ENCODE measurements at places on chromosomes 7 and 10.

- DNase-seq, result no peak
Measured at GRCh38 chr7:159126311-159127260, 18.1 kb downstream of the VIPR2 start.

GRCh38 chr7:46539892-46540483, 618.9 kb upstream of the IGFBP3 start:
- no peak for DNase-seq

DNA sequence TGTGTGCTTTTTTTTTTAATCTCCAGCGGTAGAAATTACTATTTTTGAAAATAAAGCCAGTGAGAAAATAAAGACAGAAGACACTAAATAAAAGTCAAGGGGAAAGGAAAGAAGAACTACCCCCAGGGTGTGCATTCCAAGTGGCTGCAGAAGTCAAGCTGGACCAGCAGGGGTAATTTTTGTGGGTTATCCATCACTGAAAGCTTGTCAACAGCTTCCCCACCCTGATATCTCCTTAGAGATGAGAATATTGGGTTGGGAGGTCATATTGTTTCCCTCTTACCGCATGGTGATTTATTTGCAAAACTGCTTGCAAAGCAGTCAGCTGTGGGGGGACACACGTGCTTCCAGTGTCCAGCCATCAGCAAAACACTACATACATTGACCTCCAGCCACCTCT, 46.4 kb downstream of the FAM107B start:
- DNase-seq, result no peak

DNA sequence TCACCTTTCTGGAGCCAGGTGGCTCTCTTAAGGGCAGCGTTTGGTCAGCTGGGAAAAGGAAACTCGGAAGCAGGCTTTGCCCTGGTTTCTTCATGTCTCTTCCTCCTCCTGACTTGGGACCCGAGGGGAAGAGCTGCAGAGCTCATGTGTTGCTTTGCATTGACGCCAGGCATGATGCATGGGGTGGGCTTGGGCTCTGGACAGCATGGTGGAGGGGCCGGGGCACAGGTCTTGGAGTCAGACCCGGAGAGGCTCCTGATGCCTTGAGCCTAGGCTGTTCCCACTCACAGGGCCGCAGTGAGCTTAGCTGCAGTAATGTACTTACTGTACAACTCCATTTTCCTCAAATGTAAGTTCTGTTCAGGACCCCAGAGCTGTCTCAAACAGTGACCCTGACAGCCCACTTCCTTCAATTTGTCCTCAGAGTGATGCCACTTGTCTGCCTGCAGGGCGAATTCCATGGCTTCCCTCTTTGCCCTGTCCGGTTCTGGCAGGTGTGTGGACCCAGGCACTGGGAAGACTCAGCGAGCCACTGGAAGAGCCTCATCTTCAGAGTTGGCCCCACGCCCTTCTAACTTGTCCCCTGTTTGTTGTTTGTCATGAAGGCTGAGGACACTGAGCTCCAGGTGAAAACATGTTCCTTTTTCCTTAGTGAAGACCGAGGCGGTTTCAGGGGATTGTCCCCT, 50.2 kb downstream of the ZNF467 start:
- no peak for DNase-seq

DNA sequence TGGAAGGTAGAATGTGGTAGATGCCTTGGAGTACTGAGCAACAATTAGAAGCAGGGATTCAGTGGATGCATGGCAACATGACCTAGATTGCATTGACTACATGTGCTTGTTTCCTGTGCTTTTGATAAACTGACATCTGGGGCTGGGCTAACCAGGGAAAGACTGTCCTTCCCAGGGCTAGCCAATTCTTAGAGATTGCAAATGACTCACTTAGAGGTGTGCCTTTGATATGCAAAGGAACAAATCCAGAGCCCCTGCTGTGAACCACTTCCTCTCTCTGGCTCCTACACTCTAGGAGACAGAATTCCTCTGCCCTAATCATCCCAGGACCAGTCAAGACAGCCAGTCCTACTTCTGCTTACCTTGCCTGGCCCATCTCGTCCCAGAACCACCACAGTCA, 651.5 kb downstream of the LRMDA start:
- DNase-seq, result no peak

DNA sequence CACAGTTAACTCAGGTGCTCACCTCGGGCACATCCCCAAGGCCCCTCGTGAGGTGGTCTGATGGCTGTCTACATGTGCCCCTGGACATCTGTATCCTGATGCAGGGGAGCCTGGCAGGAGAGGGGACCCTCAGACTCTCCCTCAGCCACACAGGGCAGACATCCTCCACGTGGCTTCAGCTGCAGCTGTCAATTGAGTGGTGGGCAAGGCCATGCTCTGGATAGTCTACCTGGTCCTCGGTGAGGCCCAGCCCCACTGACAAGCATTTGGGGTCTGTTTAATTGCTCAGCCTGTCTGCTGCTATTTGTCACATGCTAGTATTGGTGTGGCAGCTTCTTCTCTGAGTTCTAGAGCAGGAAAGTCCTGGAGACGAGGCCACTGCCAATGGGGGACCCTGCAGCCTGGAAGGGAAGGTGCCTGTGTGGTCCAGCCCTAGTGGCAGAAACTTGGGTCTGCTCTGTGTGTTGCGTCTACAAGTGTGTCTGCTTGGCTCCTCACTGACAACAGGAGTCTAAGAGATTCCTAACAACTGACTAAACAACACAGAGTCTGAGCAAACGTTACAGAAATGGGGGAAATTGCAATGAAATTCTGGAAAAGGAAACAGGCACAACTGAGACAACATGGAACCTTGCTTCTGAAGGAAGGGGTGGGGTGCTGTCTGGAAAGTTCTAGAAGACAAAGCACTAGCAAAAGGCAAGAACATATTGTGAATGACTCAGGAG, 59.3 kb upstream of the IGFBP3 start:
- no peak for DNase-seq

DNA sequence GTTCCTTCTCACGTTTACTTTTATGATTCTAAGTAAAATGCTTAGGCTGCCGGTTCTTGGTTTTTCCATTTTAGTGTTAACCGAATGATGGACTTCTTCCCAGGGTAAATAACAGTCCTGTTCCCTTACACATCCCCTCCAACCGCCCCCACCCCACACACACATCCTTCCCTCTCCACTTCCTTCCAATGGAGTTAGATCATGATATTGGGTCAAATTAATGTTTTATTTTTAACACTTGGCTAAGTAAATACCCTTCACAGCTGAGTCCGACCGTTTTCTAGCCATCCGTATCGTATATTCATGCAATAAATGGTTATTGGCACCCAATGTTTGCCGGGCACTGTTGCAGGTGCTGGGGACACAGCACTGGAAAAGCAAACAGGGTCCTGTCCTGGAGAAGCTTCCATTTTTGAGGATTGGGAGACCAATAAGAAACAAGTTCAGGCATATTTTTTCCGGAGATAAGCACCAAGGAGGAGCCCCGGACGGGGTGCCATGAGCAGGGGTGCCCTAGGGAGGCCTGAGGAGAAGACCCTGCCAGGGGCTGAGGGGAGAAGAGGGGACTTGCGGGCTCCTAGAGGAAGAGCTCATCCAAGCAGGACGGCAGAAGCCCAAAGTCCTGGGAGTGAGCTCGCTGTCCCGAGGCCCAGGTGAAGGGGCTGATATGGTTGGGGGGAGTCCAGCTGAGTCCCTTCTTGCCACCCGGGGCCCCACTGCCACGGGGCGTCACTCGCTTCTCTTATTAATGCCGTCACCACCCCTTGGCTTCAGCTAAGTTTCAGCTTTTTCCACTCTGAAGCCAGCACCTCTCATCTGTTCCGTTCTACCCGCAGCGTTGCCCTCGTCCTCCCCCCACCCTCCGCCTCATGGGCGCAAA, 126.0 kb upstream of the RET start:
- no peak for DNase-seq

DNA sequence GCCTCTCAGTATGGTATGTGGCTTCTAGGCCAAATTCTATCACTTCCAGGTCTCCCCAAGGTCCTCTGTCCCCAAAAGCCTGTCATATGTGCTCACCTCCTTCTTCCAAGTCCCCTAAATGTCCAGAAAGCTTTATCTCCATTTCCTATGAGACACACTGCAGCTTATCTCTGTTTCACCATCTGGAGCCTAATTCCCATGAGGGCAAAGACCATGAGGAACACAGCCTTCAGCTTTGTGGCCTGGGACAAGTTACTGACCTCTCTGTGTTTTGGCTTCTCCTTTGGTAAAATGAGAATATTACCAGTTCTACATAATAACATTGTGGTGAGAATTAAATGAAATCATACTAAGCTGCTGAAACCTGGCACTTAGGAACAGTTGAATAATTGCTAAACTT, 19.2 kb downstream of the ST8SIA6 start:
- DNase-seq, result no peak

GRCh38 chr10:132121511-132121830, 55.7 kb downstream of the JAKMIP3 start:
- DNase-seq, result no peak

DNA sequence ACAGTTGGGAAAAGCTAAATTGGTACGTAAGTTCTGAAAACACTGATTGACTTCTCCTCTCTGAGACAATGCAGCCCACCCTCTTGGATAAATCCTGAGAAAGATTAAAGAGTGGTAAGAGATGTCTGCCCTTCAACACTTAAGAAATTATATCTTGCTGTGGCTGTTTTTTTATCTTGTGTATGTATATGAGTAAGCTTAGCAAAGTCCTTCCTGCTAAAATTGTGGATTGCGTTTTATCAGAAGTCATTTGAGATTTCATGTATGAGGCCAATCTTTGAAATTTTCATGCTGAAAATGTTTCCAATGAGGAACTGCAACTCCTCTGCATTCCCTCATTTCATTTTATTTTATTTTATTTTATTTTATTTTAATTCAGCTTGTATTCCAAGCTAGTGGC, 106.2 kb upstream of the INHBA start:
- no peak for DNase-seq

DNA sequence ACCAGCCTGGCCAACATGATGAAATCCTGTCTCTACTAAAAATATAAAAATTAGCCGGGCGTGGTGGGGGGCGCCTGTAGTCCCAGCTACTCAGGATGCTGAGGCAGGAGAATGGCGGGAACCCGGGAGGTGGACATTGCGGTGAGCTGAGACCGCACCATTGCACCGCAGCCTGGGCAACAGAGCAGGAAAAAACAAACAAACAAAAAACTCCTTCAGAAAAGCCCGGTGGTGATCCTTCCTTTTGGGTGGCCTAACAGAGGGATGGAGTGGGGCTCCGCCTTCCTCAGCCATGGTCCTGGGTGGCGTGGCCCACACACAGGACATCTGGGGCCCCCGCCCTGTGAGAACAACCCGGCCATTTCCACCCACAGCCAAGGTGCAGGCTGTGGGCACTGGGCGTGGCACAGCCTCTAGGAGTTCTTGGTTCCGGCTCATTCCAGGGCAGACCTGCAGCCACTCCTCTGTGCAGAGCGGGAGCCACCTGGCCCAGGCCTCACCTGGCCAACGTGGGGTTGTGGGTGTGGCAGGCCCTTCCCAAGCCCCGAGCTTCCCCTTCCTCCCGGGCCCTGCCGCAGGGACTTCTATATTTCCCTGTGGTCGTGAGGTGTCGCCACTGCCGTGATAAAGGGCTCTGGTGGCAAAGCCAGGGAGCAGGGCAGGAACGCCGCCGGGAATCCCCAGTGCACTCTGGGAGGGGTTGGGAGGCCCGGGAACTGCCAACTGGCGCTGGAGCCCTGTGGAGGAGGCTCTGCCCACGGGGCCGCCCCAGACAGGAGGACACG, 37.6 kb downstream of the GET4 start:
- peak; percentile 39 for DNase-seq

DNA sequence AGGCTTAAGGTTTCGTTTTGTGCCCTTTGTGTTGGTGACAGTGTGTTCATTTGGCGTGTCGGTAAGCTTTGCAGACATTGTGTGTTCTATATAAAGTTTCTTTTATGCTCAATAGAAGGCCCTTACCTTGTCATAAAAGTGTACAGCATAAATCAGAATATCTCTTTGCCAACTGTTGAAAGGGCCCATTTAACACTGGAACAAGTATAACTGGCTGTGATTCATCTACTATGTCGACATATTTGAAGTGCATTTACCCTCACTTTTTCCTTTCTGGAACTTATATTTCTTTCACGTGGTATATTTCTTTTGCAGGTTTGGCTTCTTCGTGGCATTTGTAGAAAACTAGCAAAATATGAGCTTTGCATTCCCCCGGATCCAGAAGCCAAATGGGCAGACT, 32.7 kb downstream of the EEPD1 start:
- DNase-seq, result no peak

- no peak for DNase-seq
Measured at GRCh38 chr10:94673614-94674321, 9.8 kb upstream of the CYP2C18 start.

- DNase-seq, result no peak
Measured at GRCh38 chr10:113550365-113550764, 2.5 kb upstream of the HABP2 start.

- DNase-seq, result no peak
Measured at GRCh38 chr10:93947055-93947454, 46.7 kb upstream of the PLCE1 start.

GRCh38 chr7:123682690-123683089, 27.0 kb downstream of the LMOD2 start:
- no peak for DNase-seq

DNA sequence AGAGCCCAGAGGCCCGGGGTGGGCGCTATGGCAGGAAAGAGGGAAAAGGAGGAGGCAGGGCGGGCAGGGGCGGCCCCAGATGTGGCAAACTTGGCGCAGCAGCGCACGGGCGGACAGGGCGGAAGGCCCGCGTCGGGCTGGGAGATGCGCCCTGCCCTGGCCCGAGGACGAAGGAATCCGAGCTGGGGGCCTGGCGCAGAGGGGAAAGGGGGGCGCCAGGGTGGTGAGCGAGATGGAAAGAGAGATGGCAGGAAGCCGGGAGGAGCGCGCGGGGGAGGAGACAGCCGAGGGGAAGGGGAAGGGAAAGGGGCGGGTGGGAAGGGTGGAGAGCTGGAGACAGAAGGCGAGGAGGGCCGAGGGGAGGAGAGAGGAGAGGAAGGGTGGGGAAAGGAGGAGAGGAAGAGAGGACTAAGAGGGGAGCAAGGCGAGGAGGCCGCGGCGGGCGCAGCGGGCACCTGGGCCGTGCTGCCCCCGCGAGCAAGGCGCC, at the start of gene MARVELD1:
TSS of gene MARVELD1 (plus strand) at position 392 of the 487 bp plus-strand sequence. CDS start 147 bp downstream, outside the sequence.
- peak; percentile 31 for DNase-seq

DNA sequence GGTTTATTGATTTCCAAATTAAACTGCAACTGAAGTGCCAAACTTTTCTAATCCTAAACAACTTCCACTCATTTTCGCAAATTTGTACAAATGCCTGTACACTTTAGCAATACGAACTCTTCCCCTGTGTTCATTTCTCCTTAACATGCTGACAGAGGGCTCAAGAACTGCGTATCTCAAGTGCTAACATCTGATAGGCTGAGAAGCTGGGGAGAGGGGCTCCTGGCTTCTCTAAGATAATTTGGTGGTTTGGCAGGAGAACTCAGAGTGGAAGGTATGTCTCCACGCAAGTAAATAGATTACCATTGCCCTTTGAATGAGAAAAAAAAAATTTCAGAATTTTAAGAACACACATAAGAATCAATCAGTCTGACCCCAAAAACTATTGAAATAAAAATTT, 53.3 kb upstream of the ANLN start:
- DNase-seq, result no peak

GRCh38 chr10:48608976-48609375, 4.1 kb upstream of the ARHGAP22 start:
- DNase-seq, result no peak
